ENCODE measurements at places on chromosomes 3 and 15. TPM values are rescaled to one million over a fixed set of nuclear protein-coding genes. Genes with fewer than 3 reads are reported as not detected.

The PLA2G4E gene
- not detected for polyA plus RNA-seq

The THRB gene
- 25.9 TPM for polyA plus RNA-seq

The CCDC51 gene
- 9.5 TPM for polyA plus RNA-seq

The KY gene
- 0.13 TPM for polyA plus RNA-seq

DNA sequence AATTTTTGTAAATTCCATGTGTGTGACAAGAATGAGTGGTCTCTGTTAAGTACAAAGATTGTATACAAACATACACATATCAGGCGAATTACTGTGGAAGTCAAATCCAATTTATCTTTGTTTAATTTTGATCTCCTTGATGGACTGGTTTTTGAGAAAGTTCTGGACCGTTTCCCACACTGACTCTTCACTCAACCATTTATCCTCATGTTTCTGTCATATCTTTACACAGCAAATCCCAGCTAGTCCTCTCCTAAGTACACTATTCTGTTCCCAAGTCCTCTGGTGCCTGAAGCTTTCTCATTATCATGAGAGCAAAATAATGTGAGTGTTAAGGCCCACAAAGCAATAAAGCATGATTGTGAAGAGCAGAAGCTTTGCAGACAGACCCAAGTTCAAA is 189.9 kb downstream of the WNT5A start:
- no peak for DNase-seq

GRCh38 chr15:85094685-85095084 is 113.0 kb downstream of the PDE8A start:
- DNase-seq: no peak

GRCh38 chr3:188316021-188316722 is 162.2 kb downstream of the LPP start:
- no peak for DNase-seq

DNA sequence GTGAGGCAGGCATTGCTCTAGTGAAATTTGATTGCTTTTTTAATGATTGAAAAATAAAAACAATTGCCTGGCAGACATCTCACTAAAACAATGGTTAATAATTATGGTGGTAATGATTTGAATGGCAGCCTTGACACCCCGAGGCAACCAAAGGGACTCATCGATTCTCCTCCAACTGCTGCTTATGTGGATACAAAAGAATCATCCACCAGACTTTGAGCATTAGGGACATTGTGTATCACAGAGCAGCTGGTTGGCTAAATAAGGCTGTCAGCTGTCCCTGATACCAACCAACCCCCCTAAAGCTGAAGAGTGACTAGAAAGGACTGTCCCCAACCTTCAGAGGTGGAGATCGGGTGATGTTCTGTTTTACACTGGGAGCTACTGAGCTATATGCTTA is 1.7 kb upstream of the CD47 start:
- DNase-seq: no peak

DNA sequence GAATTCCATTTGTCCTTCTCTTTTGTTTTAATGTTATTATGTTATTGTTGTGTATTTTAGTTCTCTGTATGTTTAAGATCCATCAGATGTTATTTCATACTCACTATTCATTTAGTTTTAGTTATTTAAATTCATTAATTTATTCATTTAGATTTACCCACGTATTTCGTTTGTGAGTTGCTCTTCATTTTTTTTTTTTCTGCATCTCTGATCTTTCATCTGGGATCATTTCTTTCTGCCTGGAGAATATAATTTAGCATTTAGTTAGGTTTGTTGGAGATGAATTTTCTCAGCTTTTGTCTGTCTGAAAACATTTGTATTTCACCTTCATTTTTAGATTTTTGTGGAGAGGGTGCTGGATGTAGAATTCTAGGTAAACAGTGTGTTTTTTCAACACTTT is 12.9 kb downstream of the NEO1 start:
- no peak for DNase-seq

DNA sequence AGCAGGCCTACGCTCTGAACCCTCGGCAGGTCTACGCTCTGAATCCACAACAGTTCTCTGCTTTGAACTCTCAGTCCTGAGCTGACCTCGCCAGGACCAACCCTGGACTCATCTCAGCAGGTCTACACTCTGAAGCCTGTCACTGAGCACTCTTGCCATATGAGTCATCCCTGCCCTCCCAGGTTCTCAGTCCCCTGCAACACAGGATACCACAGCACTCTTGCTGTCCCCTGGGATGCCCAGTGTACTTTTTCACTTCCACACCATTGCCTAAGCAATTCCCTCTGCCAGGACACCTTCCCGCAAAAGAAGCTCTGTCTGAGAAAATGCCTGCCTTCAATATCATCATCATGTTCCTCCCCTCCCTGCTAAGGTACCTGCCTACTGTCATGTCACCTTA is 42.0 kb downstream of the NUP210 start:
- no peak for DNase-seq

Data from aorta (tissue), 5 donors.